ENCODE measurements at places on chromosomes 11 and 22.

GRCh38 chr22:43207386-43207785, 20.5 kb upstream of the TTLL12 start:
- DNase-seq = no peak

DNA sequence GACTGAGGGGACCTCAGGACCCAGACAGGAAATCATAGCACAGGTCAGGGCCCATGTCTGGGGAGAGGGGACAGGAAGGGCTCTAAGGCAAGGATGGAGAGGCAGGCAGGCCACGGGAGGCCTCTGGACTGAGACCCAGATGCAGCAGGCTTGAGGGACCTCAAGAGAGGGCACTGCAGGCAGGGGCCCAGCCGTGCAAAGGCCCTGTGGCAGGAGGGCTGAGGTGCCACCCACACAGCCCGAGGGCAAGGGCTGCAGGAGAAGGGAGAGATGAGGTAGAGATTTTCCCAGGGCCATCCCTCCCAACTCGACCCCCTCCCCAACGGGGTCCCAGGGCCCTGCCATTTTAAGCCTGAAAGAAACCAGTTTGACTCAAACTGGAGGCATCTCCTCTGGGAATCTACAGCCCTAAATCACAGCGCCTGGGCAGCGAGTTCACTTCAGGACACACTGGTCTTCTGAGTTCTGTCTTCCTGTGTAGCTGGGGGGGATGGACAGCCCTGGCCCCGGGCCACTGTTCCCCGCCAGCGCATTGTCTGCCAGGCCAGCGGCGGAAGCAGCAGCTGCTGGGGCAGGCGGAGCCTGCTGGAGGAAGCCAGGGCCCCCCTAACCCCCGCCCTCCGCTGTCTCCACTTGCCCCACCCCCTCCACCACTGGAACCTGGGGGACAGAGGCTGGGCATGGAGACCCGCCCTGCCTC, 20.3 kb upstream of the WNT7B start:
- DNase-seq = no peak

DNA sequence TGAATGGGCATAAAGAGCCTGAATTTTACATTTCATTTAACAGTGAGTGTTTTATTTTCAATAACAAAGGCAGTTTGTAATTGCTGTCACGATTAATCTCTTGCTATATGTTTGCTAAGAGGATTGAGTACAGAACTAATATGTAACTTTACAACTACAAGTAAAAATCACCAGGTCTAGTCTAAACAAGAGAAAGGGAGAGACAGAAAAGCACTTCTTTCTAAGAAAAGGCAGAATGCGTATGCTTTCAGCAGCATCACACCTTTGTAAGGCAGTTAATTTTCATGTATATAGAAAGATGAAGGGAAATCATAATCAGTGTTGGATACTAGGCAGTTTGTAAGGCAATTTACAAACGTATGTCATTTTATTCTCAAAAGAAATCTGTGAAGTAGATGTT, 169.8 kb downstream of the NELL1 start:
- no peak for DNase-seq

DNA sequence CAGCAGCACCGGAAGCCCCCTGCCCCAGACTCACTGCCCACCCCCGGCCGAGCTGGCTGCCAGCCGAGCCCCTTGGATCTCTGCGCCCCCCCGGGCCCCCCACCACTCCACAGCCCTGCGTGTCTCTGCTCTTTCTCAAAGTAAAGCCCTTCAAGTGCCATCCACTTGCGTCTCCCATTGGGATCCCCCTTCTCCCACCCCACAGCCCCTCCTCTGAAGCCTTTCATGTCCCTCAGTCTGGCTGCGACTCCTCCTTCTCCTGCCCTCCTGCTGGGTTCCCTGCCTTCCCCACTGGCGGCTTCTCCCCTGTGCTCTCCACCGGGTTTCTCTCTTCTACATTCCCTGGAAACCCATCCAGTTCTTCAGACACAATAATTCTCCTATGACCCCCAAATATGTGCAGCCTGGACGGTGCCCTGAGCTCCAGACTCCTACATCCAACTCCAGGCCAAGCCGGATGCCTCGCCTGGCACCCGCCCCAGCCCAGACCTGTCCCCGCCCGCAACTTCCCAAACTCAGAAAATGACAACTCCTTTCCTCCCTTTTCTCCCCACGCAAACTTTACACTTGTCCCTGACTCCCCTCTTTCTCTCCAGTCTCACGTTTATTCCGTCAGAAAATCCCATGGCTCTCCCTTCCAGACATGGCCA, 108.9 kb downstream of the WNT7B start:
- DNase-seq = no peak

DNA sequence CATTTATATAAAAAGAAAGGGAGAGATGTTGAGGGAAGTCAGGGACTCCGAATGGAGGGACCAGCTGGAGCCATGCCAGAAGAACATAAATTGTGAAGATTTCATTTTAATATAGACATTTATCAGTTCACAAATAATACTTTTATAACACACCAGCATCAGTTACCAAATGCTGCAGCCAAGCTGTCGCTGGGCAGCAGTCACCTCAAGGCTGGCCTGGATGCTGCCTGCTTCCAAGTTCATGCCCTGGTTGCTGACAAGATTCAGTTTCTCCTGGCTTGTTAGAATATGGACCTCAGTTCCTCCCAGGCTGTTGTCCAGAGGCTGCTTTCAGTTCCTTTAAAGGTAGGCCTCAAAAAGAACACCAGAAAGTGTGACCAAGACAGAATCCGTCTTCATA, 30.8 kb upstream of the ALDH3B2 start:
- DNase-seq = no peak

GRCh38 chr22:23820748-23821211, 18.0 kb downstream of the DERL3 start:
- no peak for DNase-seq

- DNase-seq = no peak
Observed at GRCh38 chr11:73659961-73660360, 13.6 kb downstream of the PLEKHB1 start.

- no peak for DNase-seq
Observed at GRCh38 chr11:125505492-125506080, 9.5 kb upstream of the FEZ1 start.

DNA sequence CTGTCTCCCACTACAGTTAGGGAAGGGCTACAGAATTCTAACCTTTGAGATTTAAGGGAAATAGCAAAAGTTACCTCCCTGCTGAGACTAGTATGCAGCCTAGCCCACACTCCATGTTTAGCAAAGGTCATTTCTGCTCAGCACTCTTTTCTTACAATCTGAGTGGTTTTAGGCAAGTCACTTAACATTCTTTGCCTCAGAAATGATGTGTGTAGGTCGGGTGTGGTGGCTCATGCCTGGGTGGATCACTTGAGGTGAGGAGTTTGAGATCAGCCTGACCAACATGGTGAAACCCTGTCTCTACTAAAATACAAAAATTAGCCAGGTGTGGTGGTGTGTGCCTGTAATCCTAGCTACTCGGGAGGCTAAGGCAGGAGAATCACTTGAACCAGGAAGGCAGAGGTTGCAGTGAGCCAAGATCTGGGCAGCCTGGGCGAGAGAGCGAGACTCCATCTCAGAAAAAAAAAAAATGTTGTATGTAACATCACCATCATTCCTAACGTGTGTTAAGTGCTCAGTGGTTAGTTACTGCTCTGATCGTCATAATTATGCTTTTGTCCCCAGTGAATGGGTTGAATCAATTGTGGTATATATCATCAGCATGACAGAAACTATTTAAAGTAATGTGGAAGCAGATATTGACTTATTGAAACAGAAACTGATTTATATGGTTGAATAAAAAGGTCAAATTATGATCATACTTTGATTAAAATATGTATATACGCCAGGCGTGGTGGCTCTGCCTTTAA, 55.0 kb downstream of the COPB1 start:
- no peak for DNase-seq

DNA sequence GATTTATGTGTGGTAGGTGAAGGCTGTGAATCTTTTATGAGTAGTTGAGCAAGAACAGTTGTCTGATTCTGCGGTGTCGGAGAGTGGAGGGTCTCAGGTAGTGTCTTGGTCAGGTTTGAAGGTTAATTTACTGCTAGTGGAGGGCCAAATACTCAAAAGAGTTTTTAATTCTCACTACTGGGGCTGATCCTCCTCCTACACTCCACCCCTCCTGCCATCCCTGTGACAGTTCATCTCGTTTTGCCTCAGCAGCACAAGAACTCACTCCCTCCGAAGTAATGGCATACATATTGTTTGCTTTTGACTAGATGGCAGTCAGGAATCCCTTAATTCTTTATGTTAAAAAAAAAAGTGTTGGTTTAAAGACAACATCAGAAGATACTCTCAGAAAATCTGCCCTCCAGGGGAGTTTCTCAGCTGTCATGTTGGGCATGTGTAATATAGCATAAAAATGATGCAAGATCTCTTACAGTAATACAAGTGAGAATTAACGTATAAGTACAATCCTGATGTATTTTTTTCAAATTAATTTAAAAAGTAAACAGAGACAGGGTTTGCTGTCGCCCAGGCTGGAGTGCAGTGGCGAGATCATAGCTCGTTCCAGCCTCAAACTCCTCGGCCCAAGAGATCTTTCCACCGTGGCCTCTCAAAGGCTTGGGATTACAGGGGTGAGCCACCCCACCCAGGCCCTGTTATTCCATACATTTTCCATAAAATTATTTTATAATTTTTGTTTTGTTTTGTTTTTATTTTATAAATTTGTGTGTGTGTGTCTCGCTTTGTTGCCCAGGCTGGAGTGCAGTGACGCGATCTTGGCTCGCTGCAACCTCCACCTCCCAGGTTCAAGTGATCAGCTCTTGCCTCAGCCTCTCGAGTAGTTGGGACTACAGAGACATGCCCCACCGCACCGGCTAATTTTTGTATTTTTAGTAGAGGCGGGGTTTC, 1.3 kb downstream of the FAR1 start:
- DNase-seq = no peak

DNA sequence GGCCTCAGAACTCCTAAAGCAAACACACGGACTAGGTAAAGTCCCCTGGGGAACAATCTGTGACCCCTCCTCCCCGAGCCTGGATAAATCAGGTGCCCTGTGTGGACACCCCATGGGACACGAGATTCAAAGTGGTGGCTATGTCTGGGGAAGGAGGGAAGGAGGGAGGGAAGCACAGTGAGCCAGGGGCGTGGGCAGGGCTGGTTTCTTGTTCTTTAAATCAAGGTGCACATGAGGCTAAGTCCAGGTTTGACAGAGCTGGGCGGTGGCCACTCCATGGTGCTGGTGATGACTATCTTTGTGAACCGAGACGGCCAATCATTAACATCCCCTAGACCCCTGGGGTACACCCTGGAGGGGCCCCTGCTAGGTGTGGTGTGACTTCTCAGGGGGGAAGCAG, 20.3 kb upstream of the TH start:
- no peak for DNase-seq

DNA sequence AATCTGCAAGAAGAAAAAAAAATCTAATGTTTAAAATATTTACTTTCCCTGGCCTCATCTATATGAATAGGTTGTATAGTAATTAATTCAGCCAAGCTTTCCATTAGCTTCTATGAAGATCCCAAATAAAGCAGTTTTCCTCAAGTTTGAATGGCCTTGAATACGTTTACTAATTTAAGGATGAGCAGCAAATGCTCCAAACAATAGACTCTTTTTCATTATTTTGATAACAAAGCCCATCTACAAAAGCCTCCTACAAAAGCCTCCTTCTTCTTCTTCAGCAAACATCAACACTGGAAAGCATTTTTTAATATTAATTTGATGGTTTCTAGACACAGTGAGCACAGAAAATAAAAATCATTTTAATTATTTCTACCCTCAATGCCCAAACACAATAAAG, 1130.3 kb upstream of the CNTN5 start:
- no peak for DNase-seq

GRCh38 chr22:21623648-21623970, 6.2 kb downstream of the YDJC start:
- no peak for DNase-seq

All from stimulated activated CD8-positive, alpha-beta memory T cell treated with anti-CD3 and anti-CD28 coated beads, Interleukin-7, amount 100 ng/mL, for 48 hours (primary cell).